ENCODE measurements at places on chromosomes 16 and 17.

- no peak for DNase-seq
Measured at GRCh38 chr17:7383371-7383741, 2.5 kb downstream of the TNK1 start.

GRCh38 chr16:70697594-70698170 lies 11.8 kb upstream of the MTSS2 start:
- no peak for DNase-seq

DNA sequence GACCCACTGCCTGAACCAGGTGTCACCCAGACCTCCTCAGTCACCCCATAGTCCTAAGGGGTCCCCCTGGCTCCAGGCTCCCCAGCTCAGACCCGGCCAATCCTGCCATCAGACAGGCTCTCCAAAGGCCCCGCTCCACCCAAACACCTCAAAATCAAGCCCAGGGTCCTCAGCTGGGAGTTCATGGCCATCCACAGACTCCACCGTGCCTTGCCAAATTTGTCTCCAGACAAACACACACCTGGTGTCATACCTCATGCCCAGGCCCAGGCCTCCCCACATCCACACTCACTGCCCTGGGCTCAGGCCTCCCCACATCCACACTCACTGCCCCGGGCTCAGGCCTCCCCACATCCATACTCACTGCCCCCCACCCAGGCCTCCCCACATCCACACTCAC lies 12.5 kb downstream of the RPH3AL start:
- DNase-seq: no peak

DNA sequence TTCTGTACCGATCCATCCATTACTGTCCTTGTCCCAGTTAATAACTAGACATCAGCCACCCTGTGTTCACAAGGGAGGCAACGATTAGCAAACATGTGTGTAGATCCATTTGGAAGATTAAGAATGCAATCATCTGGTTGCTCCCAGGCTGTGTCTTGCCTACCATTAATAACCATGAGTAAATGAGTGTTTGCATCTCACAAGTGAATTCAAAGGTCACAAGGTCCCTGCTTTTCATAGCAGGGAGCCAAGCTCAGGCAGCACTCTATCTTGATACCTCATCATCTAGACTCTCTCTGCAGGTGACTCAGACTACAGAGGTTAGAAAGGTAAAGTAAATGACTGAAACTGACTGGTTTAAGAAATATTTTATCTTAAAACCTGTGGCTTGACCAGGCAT lies 25.3 kb downstream of the VWA3A start:
- no peak for DNase-seq

- DNase-seq: no peak
Measured at GRCh38 chr16:4556112-4556511, at the start of gene C16orf96. Gene C16orf96, plus strand, starts transcription at chr16:4556340. Its CDS starts 150 bp downstream, at chr16:4556490.

DNA sequence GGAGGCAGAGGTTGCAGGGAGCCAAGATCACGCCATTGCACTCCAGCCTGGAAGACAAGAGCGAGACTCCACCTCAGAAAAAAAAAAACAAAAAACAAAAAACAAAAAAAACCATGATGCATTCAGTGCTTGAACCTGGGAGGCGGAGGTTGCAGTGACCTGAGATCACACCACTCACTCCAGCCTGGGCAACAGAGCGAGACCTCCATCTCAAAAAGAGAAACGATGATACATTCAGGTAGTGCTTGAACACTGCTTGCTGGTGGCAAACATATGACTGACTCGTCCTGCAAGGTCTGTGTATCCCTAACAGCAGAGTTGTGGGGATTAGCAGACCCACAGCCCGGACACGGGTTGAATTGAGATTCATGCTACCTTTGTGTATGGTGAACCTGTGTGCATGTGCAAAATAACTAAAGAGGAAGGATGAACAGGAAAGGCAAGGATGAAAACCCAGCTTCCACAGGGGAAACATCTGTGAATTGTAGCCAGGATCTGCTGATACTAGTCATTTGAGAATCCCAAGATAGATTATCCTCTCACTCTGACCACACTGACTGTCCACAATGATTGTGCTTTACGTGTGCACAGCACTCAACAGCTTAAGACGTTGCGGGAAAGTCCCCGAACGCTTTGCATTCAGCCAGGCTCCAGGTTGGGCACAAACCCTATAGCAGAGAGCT lies 52.4 kb upstream of the MRPS23 start:
- DNase-seq: no peak

DNA sequence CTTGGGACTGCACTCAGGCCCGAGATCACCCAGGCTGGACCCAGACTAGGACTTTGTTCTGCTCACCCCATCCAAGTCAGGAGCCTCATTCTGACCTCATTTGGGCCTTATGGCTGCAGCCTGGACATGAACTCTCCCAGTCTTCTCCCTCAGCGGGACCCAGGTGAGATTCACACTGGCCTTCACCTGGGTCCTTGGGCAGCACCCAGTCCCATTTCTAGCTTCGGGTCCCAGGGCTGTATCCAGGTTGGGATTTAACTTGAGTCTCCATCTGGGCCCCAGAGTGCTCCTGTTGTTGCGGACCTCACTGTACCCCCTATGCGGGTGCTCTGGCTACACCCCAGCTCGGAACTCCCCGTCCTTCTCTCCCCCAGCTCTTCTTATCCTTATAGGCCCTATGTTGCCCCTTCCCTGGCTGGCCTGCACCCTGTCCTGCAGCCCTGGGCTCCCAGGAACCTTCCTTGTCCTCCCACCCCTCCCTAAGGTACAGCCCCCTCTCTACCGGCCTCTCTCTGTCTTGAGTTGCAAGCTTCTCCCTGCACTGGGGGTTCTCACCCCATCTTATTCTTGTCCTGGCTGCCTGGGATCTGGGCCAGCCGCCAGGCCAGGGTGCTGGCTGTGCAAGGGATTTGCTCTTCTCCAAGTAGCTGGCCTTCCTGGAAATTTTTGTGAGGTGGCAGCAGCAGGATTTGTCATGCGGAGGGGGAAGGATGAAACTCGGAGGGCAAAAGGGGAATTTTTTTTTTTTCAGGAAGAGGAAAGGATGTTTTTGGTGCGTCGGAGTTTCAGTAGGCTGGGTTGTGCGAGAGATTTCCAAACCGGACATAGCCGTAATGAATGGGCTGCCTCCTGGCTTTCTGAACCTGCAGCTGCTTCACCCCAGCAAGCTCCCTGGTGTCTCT lies 904 bp downstream of the MAP2K3 start:
- DNase-seq: no peak

- peak; percentile 15 for DNase-seq
Measured at GRCh38 chr17:67718325-67718941, 697 bp downstream of the NOL11 start.

DNA sequence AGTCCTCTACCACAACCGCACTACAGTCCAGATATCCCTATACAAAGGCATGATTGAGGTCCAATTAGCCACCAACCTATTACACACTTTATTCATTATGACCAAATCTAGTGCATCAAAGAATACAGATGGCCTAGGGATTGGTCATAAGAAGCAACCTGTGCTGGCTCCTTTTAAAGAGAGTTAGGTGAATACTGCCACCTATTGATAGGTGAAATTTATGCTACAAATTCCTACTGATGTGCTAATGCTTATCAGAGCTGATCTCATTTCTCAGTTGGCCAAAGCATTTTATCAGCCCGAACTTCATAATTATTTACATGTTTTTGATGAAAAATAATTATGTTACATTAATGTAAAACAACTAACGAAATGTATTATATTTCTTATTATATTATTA lies 166.3 kb downstream of the ANKFN1 start:
- no peak for DNase-seq

DNA sequence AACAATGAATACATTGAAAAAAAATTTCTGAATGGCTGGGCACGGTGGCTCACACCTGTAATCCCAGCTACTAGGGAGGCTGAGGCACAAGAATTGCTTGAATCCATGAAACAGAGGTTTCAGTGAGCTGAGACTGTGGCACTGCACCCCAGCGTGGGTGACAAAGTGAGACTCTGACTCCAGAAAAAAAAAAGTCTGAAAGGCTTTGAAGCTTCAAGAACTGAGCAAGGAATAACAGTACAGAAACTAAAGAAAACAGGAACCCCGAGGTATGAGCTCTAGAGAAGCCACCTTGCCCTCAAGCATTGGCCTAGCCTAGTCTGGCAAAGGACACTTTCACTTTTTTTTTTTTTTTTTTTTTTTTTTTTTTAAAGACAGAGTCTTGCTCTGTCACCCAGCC lies 45.0 kb downstream of the TEX2 start:
- DNase-seq: no peak

DNA sequence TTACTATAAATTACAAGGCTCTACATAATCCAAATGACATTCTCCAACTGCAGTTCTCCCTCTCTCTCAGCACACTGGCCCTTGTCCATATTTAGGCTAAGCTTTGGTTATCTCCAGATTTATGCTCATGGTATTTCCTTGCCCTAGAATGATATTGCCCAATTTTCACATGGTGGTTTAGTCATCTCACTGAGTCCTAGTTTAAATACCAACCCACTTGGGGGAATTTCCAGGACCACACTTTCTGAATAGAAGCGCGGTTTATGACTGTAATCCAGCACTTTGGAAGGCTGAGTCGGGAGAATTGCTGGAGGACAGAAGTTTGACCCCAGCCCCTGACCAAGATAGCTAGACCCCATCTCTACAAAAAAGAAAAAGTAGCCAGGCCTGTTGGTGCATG lies 280.1 kb upstream of the MON1B start:
- DNase-seq: no peak

DNA sequence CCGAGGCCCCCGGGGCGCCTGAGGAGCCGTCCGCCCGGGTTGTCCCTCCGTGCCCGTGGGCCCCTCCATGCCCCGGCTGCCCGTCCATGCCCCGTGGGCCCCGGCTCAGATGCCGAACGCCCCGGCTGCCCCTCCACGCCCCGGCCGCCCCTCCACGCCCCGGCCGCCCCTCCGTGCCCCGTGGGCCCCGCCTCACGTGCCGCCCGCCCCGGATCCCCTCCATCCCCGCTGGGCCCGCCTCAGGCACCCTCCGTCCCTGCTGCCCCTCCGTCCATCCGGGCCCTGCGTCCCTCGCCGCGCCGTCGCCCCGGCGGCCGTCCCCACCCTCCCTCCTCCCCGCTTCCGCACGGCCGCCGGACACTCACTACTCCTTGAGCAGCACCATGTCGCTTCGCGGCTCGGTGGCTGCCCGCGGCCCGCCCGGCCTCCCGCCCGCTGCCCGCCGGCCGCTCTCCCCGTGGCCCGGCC lies 382 bp downstream of the PITPNA start:
- peak; percentile 8 for DNase-seq

DNA sequence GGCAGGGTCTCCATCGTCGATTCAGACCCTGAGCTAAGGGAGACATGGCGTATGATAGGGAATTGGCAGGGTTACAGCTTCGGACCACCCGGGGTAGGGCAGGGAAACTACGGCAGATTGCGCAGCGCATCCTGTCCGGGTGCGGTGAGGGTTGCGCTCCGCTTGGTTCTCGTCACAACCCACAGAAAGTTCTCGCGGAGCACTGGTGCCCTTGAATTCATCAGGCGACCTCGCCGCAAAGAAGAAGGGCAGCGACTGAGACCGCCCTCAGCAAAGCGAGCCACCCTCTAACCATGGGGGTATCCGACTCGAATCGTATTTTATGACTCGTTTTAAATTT lies 1.2 kb downstream of the HS3ST3B1 start:
- peak; percentile 50 for DNase-seq

DNA sequence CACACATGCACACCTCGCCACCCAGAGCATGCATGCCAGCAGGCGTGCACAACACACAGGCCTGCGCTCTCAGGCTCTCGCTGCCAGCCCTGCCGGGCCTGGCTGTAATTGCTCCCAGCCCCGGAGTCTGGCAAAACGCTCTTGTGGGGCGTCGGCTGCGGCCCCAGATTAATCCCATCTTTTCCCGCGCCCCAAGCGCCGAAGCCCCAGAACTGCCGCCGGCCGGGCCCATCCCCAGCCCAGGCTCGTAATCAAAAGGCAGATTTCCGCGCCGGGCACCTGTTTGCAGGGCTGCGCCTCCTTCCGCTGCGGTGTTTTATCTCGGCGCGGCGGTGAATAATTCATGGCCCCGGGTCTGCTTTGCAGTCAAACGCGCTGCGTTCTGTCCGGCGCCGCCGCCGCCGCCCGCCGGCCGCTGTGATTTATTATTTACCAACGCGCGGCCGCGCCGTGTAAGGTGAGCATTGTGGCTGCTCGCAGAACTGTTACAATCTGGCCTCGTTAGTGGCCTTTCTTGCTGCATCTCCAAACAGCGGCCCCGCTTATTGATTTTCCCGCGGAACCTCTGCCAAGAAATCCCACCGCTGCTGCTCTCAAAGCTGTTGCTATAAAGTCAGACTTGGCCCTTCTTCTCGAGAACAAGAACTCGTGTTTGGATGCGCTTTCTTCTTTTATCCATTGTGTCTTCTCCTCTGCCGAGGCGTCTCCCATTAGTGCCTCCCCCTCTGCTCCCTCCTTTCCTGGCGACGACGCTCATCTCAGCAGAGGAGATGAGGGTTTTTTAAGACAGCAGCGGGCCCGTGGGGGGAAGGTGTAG lies 126.1 kb downstream of the IRX5 start:
- DNase-seq: no peak

- no peak for DNase-seq
Measured at GRCh38 chr16:88569614-88569984, 604 bp upstream of the ZC3H18 start.

- peak; percentile 13 for DNase-seq
Measured at GRCh38 chr17:75689441-75689873, 22.3 kb downstream of the SAP30BP start.

- DNase-seq: no peak
Measured at GRCh38 chr17:70636517-70637133, 467.3 kb downstream of the KCNJ2 start.

GRCh38 chr16:76114681-76115080 lies 162.5 kb upstream of the CNTNAP4 start:
- DNase-seq: no peak

GRCh38 chr16:75048530-75048929 lies 49.7 kb downstream of the ZNRF1 start:
- no peak for DNase-seq

- DNase-seq: no peak
Measured at GRCh38 chr17:76405607-76405966, 21.2 kb downstream of the SPHK1 start.

- DNase-seq: no peak
Measured at GRCh38 chr17:73039282-73039681, 53.2 kb downstream of the SLC39A11 start.

GRCh38 chr16:30746638-30747175 lies 1.5 kb upstream of the PHKG2 start:
- no peak for DNase-seq

DNA sequence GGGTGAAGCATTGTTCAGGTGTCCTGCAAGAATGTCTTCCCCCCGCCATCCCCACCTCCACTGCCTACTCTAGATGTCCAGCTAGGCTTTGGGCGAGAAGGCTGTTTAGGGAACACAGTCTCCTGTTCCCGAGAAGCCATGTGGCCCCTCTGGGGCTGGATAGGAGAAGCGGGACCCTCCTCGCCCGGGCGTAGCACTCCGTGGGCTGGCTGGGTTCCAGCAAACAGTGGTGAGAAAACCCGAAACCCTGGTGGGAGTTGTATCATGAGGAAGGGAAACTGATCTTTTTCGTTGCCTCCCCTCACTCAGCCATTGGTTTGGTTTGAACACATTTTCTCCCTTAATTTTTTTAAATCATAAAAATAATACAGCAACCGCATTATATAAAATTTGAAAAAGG lies 56.6 kb downstream of the IRF8 start:
- no peak for DNase-seq

- DNase-seq: no peak
Measured at GRCh38 chr17:18626152-18626870, 17.9 kb downstream of the TBC1D28 start.

All from activated T-cell treated with anti-CD3 and anti-CD28 coated beads, Interleukin-2, amount 50 U/mL, for 4 hours (primary cell).